ENCODE measurements at places on chromosomes 6 and 20.

- DNase-seq, result no peak
Measured at GRCh38 chr20:38205001-38205400, 39.9 kb upstream of the TGM2 start.

DNA sequence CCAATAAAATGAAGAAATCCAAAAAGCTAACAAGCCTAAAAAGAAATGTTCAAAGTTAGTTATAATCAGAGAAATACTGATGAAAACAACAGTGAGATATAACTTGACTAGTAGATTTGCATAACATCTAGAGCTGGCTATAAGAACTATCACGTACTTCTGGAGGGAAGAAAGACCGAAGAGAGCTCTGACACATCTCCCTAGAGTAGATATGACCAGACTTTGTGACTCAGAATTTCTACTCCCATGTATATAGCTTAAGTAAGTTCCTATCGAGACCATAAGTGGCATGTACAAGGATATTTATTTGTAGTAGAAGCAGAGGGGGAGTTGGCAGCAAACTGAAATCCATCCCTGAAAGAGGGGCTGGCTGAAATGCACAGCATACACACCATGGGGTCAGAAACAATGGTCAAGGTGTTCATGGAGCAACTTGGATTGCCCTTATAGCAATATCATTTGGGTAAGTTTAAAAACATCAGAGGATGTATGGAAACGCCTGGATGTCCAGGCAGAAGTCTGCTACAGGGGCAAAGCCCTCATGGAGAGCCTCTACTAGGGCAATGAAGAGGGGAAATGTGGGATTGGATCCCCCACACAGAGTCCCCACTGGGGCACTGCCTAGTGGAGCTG, 25.6 kb upstream of the IL17A start:
- DNase-seq, result no peak

- DNase-seq, result no peak
Measured at GRCh38 chr6:117309611-117310010, 44.3 kb downstream of the VGLL2 start.

GRCh38 chr20:52083627-52084232, 107.8 kb downstream of the ZFP64 start:
- DNase-seq, result no peak

GRCh38 chr20:50423758-50424157, 86.4 kb upstream of the PTPN1 start:
- DNase-seq, result no peak

- DNase-seq, result no peak
Measured at GRCh38 chr20:58690396-58691135, 2.0 kb upstream of the NPEPL1 start.

DNA sequence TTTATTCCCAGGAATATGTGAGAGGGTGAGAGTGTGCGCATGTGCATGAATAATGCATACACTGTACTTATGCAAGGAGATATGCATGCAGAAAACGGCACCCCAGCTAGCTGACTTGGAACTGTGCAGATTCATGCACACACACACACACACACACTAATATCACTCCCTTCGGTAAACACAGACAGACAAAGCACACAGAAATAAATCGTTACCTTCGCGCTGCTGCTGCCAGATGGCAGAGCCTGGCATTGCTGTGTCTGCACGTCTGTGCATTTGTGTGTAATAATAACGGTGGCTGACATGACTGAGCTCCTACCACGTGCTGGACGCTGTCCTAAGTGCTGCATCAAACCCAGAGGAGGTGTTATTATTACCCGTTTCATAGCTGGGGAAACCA, 36.8 kb downstream of the PREX1 start:
- DNase-seq, result no peak

DNA sequence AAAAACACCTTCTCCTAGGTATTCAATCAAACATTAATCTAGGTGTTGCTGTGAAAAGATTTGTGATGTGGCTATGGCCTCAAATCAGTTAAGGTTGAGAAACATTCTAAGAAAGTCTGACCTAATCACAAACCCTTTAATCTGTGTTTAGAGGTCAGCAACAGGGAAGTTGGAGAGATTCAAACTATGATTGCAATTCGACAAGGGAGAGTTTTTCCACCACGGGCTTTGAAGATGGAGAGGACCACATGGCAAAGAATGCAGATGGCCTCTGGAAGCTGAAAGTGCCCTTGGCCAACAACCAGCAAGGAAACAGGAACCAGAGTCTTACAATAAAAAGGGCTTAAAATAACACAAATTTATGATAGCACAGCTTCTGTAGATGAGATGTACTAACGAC, 29.6 kb upstream of the LGSN start:
- no peak for DNase-seq

- no peak for DNase-seq
Measured at GRCh38 chr20:37759052-37759553, 65.3 kb downstream of the CTNNBL1 start.
